Left colon (tissue), 2 donors: ENCODE measurements at places on chromosomes 1 and 21. TPM values are rescaled to one million over a fixed set of nuclear protein-coding genes. Genes with fewer than 3 reads are reported as not detected.

The OR2G6 gene
- total RNA-seq: not detected

The PLPP3 gene
- total RNA-seq: 46.5 TPM

The CD53 gene
- total RNA-seq: 7.5 TPM

The SYNC gene
- total RNA-seq: 16.4 TPM

The FOXD3 gene
- total RNA-seq: 0.75 TPM

The AGTRAP gene
- 12.3 TPM for total RNA-seq

The OR10Z1 gene
- not detected for total RNA-seq

The OLFML2B gene
- 4.3 TPM for total RNA-seq

The ACKR1 gene
- 16.9 TPM for total RNA-seq

The ATAD3A gene
- total RNA-seq: 20.7 TPM

The IL6R gene
- 51.4 TPM for total RNA-seq

The FNDC10 gene
- total RNA-seq: 3.1 TPM

The PDPN gene
- 4.1 TPM for total RNA-seq

The PTGS2 gene
- total RNA-seq: 1.9 TPM

The LEMD1 gene
- total RNA-seq: 1.1 TPM

The TM2D1 gene
- 38.2 TPM for total RNA-seq

The LIX1L gene
- total RNA-seq: 9.0 TPM

The RPTN gene
- not detected for total RNA-seq

The CRYBG2 gene
- 69.3 TPM for total RNA-seq

The TRIM58 gene
- total RNA-seq: 3.9 TPM

The ANKRD65 gene
- 0.76 TPM for total RNA-seq

The PIP5K1A gene
- total RNA-seq: 49.3 TPM
